ENCODE measurements at places on chromosomes 3 and 15.

DNA sequence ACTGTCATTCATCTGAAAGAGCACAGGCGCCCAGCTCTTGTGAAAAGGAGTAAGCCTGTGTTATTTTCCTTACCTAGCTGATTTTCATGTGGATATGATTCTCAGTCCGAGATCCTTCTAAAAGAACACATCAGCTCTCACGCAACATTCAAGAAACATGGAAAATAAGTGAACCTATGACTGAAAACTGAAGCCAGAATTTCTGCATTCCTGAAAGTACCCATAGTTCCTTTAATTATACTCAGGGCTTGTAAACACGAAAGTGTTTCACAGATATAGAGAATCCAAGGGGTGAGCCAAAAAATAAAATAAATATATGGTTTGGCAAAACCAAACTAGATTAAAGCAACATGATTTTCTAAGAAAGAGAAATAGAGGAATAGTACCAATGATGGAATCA lies 100.8 kb upstream of the CHMP2B start:
- no peak for DNase-seq

GRCh38 chr15:38696109-38696727 lies 131.6 kb upstream of the RASGRP1 start:
- no peak for DNase-seq

GRCh38 chr3:52226229-52226817 lies 878 bp upstream of the TLR9 start:
- no peak for DNase-seq

GRCh38 chr15:74394090-74394846 lies 26.8 kb upstream of the CYP11A1 start:
- DNase-seq = no peak

DNA sequence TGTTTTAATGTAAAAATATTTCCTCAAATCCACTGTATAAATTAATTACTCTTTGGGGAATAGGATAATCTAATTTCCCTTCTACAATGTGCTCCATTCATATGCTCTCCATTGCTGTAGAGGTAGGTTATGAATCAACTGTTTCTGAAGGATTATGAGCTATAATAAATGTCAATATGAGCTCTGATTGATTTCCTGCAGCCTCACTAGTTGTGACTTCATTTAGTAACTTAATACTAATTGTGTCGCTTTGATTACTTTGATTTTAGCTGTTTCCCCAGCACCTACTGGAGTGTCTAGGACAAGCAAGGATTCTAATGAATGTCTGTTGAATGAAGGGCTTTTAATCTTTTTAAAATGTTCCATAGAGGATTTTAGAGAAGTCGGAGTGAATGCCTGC lies 236.8 kb upstream of the NR2E3 start:
- no peak for DNase-seq

DNA sequence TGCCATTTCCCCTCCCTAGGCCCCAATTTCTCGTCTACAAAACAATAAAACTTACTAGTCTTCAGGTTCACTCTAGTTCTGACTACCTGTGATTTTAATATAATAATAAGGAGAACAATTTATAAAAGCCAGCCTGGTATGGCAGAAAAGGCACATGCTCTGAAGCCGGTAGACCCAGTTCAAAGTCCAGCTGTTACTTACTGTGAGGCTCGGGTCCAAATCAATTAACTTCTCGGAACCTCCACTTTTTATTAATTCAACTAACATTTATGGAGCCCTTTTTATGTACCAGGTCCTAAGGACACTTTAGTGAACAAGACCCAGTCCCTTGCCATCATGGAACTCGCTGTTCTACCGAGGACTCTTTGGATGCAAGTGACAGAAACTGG lies 53.8 kb upstream of the SMAD3 start:
- DNase-seq = no peak

DNA sequence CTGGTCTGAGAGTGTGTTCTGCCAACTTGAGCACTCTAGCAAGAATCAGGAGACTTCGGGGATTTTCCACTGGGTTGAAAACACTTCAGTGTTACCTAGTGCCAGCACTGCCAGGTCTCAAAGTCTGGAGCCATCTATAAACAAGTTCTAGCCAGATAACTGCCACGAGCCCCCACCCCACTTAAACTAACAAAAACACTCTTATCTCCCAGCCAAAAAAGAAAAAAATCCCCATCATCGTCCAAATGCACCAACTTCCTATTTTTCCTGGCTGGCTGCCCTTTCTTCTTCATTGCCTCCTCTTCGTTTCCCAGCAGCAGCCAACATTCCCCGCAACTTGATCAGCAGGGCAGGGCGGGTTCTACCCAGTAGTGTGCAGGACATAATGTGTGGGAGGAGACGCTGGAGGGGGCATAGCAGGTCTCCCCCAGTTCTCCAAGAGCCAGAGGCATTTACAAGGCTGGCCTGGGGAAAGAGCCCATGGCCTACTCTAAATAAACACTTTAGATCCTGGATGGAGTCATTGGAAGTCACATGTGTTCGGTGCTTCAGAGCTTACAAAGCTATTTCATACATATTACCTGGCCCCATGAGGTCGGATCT lies 29.5 kb downstream of the C2CD4B start:
- no peak for DNase-seq

DNA sequence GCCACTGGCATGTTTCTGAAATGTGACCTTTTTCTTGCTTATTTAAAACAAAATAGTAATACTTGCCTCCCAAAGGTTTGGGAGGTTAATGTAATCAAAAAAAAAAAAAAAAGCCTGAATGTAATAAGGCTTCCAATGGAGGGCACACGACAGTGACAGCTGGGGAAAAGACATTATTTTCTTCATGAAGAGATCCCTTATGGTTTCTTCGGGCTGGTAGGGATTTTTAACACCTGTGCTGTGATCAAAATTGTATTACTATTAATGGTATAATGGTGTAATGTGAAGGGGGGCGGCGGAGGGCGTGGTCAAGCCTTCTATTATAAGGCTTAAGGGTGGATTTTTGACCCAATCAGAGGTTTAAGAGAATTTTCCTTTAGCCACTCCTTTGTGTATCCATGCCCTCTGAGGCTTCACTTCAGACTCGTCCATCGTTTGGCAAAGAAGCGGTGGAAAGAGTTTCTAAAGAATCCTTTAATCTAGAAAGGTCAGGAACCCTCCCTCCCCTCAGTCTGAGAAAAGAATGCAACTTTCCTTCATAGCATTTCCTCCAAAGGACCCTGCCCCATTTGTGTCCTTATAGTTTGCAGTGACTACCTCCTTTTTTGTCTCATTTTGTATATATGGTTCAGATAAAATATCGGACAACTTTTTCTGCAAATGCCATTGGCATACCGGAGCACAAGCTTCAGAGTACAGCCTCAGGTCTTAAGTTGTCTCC lies 89.5 kb upstream of the CHD2 start:
- no peak for DNase-seq

DNA sequence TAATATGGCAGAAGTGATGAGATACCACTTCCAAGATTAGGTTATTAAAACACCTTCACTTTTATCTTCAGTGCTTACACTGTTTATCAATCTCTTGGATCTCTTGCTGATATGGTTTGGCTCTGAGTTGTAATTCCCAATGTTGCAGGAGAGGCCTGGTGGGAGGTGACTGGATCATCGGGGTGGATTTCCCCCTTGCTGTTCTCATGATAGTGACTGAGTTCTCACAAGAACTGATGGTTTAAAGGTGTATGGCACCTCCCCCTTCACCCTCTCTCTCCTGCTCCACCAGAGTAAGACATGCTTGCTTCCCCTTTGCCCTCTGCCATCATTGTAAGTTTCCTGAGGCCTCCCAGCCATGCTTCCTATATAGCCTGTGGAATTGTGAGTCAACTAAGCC lies 11.8 kb downstream of the GOLIM4 start:
- DNase-seq = no peak
